ENCODE measurements at places on chromosomes 5 and 9. TPM values are rescaled to one million over a fixed set of nuclear protein-coding genes. Genes with fewer than 3 reads are reported as not detected.

DNA sequence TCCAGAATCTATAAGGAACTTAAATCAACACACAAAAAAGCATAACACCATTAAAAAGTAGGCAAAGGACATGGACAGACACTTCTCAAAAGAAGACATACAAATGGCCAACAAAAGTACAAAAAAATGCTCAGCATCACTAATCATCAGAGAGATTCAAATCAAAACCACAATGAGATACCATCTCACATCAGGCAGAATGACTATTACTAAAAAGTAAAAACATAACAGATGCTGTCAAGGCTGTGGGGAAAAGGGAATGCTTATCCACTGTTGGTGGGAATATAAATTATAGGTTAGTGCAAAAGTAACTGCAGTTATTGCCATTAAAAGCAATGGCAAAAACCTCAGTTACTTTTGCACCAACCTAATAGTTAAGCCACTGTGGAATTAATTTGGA is 32.2 kb upstream of the SPATA31D4 start:
- no peak for DNase-seq

DNA sequence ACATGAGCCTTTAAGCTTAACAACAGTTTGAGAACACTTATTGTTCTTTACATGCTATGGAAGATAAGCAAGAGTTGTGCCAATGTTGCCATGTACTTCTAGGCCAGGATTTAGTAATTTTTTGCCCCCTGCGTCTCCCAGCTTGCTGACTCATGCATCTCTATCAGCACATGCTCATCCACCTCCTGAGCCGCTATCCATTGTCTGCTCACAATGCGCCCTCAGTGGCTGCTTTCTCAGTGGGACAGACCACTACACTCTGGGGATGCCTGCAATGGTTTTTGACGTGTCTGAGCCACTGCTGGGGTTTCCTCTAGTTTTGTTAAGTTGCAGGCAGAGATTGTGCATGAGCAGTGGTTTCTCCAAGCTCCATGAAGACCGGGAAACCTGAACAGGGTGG is 50.9 kb upstream of the PHF2 start:
- DNase-seq, result no peak

DRD1 gene
- 0.25 TPM for polyA plus RNA-seq

- no peak for DNase-seq
Measured at GRCh38 chr5:142233083-142234032, 91.5 kb downstream of the SPRY4 start.

GRCh38 chr5:74166064-74166463 is 474.5 kb downstream of the ENC1 start:
- DNase-seq, result no peak

DNA sequence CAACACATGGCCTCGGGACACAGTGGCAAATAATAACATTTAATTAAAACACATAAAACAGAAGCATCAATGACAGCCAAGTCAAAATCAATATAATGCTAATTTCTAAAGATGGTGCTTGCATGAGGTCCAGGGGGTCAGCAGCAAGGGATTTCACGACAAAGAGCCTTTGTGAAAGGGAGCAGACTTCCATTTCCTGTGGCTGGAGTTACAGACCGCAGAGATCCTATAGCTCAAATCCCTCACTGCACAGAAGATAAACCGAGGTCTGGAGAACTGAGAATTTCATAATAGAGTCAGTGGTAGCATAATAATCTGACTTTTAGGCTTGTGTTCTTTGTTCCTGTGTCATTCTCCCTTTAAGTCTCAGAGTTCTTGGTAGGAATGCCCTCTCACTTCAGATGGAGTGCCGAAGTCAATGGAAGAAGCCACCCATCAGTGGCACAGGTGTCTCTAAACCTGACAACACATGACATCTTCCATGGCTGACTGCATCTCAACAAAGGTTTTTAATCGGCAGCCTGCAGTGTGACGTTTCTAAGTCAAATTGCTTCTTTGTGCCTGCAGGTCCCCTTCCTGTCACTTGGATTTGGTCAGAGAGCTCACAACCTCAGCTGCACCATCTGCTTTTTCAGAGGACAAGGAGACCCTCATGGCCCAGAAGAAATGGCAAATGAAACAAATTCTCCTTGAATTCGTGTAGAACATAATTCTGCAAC is 67.4 kb downstream of the CARTPT start:
- no peak for DNase-seq

BRINP1 gene
- polyA plus RNA-seq, result 0.64 TPM

ICE1 gene
- 9.5 TPM for polyA plus RNA-seq

FAT2 gene
- polyA plus RNA-seq, result 0.55 TPM

GALT gene
- polyA plus RNA-seq, result 121 TPM

DNA sequence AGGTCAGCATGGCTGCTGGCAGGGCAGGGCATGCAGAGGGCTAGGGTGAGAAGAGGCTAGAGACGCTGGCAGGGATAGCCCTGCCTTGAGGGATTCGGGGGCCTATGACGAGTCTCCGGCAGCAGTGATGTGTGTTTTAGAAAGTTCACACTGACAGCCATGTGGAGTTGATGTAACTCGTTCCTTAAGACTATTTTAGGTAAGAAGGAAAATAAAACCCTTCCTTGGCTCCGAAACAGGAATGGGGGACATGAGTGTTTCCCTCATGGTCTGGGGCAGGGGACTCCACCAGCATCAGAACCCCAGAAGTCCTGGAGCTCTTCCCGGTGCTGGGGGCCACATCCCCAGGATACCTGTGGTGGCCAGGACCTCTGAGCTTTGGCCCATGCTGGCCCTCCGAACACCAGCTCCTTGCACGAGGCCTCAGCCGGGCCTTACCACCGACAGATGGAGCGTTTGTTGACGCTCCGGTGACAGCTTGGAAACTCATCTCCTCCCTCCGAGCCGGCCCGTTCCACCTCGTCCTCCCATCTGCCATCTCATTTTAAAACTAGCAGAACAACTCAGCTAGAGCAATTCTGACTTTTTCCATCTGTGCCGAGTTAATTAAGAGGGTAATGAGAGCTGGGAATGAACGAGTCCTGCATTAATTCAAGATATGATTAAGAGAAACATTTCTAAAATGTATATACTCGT is 337.7 kb downstream of the CDK5RAP2 start:
- no peak for DNase-seq

- DNase-seq, result no peak
Measured at GRCh38 chr5:177275883-177276282, 27.6 kb downstream of the RAB24 start.

DNA sequence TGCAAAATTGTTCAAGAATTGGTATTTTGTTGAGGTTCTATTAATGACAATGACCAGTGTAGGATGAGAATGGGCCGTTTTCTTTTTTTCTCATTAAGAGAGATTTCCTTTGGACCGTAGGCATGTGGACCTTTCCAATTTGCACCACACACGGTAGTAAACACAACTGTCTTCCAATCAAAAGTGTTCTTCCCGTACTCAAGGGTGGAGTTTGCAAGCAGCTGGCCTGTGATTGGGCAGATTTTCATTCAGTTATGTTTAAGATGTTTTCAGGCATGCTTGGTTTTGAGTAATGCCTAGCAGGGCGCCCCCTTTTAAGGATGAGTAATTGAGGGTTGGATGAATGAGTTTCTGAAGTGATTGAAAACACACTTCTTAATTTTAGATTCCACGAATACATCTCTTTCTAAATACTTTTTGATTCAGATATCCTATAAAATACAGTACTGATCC is 2.5 kb downstream of the KDM3B start:
- peak; percentile 34 for DNase-seq

DNA sequence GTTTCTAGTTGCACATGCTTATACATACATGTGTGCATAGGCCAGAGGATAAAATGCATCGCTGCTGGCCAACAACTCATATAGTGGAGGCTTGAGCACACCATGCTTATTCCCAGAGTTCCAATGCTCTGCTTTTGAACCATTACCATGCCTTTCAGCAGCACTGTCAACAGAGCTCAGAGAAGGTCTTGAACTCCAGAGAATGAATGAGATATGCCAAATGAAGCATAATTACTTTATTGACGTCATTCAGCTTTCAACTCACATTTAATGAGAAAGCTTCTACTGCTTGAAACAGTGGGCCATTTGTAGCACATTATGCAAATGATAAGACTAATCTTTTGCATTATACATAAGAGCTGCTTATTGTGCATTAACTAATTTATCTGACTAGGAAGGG is 765.3 kb upstream of the GRAMD2B start:
- no peak for DNase-seq

GRIA1 gene
- 0.54 TPM for polyA plus RNA-seq

SH3RF2 gene
- polyA plus RNA-seq, result 34.1 TPM

DNA sequence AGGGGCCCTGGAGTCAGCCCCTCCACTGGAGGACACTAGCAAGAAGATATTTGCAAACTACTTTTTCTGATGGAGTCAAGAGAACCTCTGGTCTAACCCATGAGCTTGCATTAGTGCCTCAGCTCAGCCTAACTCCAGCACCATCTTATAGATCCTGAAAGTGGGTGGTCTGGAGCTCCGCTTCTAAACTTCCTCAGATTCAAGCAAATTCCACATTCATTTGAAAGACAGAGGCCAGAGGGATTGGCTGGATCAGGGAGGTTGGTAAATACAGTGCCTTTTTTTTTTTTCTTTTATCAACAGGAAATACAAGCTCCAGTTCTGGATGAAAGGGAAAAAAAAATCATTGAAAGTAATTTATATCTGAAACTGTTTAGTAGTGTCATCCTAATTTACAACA is 99.9 kb downstream of the ENC1 start:
- DNase-seq, result no peak

GRIN1 gene
- polyA plus RNA-seq, result not detected

CBY3 gene
- not detected for polyA plus RNA-seq

- no peak for DNase-seq
Measured at GRCh38 chr9:105678163-105678562, 15.9 kb downstream of the TAL2 start.

DNA sequence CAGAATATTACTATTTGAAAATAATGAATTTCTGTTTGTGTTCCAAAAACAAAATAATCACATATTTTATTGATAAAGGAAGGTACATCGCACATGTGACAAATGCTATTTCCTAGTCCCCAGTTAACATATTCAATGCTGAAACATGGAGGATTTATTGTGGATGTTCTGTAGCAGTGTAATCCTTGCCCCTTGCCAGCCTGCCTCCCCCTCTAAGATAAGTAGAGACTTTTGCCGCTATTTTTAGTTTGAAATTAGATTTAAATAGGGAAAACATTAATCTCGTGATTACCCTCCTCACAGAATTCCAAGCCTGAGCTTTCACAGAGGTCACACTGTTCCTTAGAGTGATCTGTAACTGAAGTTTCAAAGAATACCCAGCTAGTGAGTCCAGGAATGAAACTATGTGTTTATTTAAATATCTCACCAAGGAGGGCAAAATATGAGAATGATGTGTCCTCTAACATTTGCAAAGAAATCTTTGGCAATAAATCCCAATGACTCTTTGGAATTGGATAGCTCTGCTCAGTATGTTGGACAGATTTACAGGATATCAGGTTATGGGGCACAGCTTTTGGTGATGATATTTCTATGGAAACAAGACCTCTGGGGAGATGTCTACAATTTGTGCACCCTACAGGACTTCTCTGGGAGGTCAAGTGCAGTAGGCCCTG is 17.3 kb downstream of the CTXN3 start:
- no peak for DNase-seq

- no peak for DNase-seq
Measured at GRCh38 chr9:110591526-110591925, 12.0 kb upstream of the SVEP1 start.

- peak; percentile 59 for DNase-seq
Measured at GRCh38 chr5:149397530-149397929, 18.4 kb upstream of the IL17B start.

DNA sequence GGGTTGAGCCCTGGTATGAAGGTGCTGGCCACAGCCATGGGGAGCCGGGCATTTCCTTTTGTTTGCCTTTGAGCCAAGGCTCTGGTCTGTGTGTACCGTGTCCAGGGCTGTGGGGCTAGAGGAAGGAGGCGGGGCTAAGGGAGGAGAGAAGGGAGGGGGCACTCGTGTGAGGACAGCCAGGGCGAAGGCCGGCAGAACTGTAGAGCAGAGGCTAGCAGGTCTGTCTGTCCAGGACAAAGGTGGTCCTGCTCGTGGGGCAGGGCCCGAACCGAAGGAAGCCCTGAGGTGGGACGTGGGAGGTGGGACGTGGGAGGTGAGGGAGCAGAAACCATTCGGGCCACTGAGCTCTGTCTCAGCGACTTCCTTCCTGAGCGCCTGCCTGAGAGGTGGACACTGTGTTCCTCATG is 41.3 kb upstream of the TESK1 start:
- peak; percentile 62 for DNase-seq

- no peak for DNase-seq
Measured at GRCh38 chr5:147750065-147750464, 32.5 kb downstream of the JAKMIP2 start.

WDR38 gene
- not detected for polyA plus RNA-seq

DNA sequence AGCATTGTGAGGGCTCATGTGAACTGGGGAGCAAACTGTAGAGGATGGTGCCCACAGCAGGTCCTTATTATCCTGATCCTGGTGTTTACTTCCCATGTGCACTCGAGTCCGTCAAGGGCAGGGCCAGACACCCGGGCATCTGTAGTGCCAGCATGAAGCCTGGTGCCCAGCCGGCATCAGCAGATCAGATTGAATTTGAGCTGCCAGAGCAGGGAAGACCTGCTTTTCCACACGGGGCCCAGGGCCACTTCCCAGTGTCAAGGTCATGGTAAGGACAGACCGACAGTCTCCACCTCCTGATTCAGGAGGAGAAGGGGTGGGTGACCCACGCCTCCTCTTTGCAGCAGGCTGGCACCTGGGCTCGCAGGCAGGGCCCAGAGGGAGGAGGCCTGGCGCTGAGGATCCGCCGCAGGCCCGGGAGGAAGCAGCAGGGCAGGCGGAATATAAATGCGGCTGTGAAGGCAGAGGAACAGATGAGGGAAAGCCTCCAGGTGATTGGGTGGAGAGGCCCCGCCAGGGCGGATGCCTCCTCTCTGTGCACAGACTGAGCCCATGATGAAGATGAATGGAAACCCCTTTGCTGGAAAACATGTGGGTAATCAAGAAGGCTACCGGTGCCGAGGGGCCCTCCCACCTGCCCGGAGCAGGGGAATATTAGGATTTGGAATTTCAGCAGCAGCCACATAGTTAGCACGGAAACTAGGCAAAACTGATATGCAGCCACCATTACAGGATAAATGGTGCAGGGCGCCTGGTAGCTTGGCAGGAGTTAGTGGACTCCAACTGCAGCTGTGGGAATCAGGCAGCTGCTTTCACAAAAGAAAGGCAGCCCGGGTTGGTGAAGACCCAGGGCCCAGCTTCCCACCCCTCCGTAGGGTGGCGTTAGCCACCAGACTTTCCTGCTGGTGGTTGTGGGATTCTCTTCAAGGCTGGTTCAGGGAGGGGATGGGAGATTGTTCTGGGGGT is 114.9 kb downstream of the GAPVD1 start:
- no peak for DNase-seq

ACER2 gene
- polyA plus RNA-seq, result 1.1 TPM

GRCh38 chr5:17019324-17019723 is 83.2 kb upstream of the MYO10 start:
- no peak for DNase-seq

PCDHGB3 gene
- polyA plus RNA-seq, result not detected

GRCh38 chr9:125180876-125181275 is 8.7 kb downstream of the PPP6C start:
- no peak for DNase-seq

DNA sequence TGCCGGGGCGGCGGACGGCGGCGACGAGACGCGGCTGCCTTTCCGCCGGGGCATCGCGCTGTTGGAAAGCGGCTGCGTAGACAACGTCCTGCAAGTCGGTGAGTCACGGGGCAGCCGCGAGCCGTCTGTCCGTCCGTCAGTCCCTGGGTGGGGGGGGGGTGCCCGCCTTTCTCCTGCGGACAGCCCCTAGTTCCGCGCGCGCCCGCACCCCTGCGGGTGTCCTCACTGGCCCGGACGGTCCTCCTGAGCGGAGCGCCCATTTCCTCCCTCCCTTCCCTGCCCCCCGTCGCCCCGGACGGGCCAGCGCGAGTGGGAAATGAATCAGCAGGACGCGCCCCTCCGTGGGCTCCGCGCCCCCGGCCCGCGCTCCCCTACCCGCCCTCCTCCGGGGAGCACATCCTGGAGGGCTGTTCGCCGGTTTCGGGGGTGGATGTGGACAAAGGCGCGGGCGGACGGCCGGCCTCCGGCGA is 828 bp downstream of the ZSWIM6 start:
- DNase-seq, result peak; percentile 79
